ENCODE measurements at places on chromosomes 11 and 22.

DNA sequence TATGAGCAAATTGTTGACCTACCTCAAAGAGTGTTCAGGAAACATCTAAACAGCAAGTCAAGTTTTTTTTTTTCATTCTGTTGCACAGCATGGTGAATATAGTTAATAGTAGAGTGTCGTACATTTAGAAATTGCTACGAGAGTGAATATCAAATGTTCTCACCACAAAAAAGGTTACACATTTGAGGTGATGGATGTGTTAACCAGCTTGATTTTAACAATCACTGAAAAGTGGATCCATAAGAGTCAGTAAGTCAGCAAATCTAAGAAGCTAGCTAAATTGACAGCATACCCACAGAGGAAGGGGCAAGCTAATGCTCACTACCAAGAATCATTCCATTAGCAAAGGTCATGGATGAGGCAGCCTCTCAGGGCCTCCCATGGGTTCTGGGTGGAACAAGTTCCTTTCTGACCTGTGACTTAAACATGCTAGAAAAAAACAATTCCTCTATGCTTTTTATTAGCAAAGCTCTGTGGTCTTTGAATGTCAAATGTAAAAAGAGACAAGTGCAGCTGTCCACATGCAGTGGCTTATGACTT, 235.4 kb upstream of the CCDC179 start:
- DNase-seq = no peak

GRCh38 chr11:113114705-113115027, 153.4 kb downstream of the NCAM1 start:
- DNase-seq = no peak

GRCh38 chr22:41327124-41327523, 25.8 kb downstream of the ZC3H7B start:
- no peak for DNase-seq

DNA sequence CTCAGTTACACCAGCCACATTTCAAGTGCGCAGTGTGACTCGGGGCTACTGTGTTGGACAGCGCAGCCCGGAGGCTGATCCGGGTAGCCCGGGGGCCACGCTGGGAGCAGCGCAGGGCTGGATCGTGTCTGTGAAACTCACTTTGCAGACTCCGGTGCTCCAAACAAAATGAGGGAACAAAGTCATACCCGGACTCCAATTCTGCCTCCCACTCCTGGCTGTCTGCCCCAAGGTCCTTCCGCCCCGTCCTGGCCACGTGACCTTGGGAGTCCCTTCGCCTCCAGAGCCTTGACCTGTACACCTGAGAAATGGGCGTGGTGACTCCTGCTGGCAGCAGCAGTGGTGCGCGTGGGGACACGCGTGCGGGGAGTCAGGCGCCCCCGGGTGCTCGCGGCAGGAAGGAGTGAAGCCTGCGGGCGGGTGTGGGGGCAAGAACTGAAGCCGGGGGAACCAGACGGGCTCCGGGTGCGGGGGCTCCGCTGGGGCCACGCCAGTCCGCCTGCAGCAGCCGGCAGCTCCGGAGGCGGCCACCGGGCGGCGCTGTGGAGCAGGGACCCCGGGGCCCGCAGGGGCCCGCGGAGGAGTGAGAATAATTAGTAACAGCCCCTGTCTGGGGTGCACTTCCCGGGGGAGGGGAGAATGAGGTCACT, 42.4 kb downstream of the KCNJ4 start:
- DNase-seq = peak; percentile 99

GRCh38 chr11:67006029-67006884, 16.7 kb upstream of the SYT12 start:
- peak; percentile 89 for DNase-seq

GRCh38 chr22:49674479-49675050, 153.1 kb downstream of the BRD1 start:
- DNase-seq = no peak

GRCh38 chr11:47413908-47414684, 5.7 kb downstream of the SLC39A13 start:
- no peak for DNase-seq

GRCh38 chr11:3840004-3840869, 522 bp downstream of the RHOG start:
- peak; percentile 82 for DNase-seq

DNA sequence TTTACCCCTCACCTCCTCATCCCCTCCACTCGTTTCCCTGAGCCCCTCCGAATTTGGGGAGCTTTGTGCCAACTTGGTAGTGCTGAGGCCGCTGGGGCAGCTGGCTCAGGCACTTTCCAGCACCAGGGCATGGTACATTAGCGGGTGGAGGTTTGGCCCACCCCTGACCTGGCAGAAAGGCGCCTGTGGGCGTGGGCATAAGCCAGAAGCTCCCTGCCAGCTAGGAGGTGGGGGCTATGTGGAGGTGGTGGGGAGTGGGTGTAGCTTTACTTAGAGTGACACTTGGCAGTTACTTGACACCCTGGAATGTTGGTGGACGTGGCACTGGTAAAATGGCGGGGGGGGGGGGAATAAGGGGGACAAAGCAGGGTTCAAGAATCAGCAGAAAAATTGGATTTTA, 10.3 kb upstream of the IGF2 start:
- DNase-seq = no peak

- DNase-seq = no peak
Measured at GRCh38 chr22:23893121-23893944, 850 bp upstream of the MIF start.

DNA sequence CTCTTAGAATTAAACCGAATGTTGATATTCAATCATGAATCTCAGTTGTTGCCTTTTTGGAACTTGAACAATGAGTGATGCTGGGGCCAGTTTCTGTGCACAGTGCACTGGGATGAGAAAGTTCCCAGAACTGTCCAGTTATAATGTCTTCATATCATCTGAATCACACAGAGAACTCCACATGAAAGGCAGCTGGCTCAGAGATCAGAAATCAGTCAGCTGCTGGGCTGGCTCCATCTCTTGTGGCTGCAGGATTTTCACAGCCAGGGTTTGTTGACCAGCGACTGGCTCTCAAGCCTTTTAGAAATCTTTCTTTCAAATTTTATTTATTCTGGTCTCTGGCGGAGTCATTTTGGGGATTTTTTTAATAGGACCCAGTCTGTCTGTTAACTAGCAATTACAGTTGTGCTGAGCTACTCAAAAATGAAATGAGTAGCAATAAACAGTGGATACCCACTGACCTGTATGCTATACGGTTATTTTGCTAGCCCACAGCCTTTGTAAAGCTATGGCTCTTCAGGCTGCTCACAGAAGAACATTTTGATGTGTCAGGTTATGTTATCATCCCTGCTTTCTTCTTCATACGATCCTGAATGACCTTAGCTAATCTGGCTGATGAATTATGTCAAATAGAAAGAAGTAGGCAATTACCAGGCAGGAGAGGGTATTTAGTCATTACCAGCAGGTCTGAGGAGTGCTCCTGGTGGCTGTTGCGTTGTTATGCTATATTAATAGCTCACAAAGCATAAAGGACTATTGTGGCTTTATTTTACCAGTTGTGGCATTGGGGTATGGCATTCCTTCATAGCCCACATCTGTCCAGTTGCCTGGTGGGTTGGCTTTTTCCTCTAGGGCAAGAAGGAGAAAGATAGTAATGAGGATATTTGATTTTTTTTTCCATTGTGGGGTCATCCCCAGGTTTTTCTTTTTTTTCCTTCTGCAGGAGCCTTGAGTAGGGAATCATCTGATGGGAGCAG, 3.6 kb downstream of the FAT3 start:
- DNase-seq = peak; percentile 10

DNA sequence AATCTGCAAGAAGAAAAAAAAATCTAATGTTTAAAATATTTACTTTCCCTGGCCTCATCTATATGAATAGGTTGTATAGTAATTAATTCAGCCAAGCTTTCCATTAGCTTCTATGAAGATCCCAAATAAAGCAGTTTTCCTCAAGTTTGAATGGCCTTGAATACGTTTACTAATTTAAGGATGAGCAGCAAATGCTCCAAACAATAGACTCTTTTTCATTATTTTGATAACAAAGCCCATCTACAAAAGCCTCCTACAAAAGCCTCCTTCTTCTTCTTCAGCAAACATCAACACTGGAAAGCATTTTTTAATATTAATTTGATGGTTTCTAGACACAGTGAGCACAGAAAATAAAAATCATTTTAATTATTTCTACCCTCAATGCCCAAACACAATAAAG, 1130.3 kb upstream of the CNTN5 start:
- no peak for DNase-seq

DNA sequence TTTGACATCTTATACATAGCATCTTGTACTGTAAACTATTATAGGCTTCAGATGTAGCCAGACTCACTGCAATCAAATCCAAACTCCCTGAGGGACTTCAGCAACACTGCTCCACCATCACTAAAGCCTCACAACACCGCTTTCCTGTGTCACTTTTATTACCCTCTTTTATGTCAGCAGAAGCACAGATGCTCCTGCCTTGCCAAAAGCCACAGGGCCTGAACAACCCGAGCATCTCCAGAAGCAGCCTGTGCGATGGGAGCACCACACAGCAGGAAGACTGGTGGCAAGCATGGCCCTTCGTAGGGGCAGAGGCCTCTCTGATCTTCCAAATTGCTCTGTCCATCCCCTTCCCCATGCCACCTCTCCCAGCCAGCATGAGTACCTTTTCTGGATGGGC, 22.9 kb downstream of the TMEM123 start:
- no peak for DNase-seq

- DNase-seq = no peak
Measured at GRCh38 chr11:82233201-82233600, 500.5 kb downstream of the FAM181B start.

DNA sequence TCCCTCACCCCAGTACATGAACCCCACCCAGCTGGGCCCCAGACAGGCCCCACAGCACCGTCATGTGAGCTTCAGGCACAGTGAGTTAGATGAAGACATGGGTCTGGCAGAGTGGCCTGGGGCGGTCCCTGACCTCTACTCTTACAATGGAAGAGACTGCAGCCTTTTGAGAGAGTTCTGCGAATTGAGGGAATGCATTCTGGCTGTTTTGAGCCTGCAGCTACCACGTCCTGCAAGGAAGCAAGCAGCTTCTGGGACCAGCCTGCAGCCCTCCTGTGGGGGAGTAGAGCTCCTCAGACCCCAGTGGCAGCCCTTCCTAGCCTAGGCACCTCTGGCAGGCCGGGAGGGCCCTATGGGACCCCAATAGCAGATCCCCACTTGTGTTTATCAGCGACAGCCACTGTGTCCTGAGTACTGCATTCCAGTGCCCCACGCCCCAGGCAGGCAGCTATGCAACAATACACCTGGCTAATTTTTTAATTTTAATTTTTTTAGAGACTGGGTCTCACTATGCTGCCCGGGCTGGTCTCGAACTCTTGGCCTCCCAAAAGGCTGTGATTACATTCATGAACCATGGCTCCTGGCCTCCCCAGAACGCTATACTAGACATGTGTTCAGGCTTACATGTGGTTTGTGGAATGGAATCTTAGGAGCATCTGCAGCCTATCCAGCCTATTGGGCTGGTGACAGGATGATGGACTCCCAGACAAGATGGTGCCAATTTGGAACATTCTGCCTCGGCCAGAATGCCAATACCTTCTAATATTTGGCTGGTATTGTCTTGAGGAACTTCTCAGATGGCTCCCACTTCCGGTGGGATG, 717 bp upstream of the SLC7A4 start:
- peak; percentile 66 for DNase-seq

DNA sequence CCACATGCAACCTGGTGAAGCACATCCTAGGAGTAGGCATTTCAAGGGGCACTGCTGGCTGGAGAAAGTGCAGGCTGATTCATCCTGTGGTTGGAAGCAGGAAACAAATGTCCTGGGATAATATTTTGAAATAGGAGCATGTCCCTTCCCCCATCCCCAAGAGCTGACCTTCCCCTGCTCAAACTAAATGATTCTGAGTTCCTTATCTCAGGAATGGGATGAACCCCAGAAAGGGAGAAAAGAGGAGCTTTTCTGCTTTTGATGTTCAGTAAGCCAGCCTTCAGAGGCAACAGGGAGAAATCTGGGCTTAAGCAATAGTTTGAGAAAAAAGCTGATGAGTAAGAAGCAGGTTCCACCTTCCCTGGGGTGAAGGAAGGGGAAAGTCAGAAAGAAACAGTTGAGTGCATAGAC, 19.5 kb upstream of the SPON1 start:
- no peak for DNase-seq

- no peak for DNase-seq
Measured at GRCh38 chr11:44189986-44190882, 94.8 kb downstream of the EXT2 start.

DNA sequence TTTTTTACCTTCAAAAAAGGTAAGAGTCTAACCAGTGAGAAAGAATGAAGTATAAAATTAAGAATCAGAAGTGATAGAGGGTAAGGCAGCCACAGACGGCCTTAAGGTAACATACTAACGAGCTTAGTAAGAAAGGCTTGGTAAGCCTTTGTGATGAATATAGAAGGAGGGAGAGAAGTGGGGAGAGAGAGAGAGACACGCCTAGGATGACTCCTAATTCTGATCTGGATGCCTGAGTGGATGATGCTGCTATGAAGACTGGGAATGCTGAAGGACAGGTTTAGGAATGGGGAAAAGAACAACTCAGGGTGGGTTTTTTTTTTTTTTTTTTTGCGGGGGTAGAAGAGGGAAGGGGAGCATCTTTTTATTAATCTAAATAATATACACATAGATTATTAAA, 4.8 kb downstream of the FBXO3 start:
- no peak for DNase-seq

GRCh38 chr11:40405614-40406013, 1053.8 kb downstream of the LRRC4C start:
- DNase-seq = no peak

DNA sequence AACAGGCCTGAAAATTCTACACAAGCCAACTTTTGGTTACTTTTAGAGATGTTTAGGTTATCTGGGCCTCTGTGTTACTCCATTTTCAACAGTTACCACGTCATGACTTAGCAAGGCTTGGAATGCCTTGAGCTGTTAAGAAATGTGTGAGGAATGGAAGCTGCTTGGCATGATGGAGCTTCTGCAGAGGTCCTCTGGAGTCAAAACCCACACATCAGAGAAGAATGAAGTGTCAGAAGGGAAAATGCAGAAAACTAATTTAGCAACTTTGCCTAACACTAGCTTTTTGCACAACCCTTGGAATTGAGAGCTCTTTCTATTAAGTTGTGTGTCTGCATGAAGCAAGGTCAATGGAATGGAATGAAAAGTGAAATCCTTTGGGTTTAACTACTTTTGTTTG, 27.4 kb downstream of the FAT3 start:
- no peak for DNase-seq

GRCh38 chr22:36104435-36104834, 56.1 kb downstream of the APOL3 start:
- peak; percentile 67 for DNase-seq
